ENCODE measurements at places on chromosomes 5 and 9.

GRCh38 chr5:164532235-164532900 lies 1026.9 kb downstream of the MAT2B start:
- no peak for DNase-seq

GRCh38 chr9:72749276-72749675 lies 203.6 kb downstream of the ALDH1A1 start:
- DNase-seq: no peak

DNA sequence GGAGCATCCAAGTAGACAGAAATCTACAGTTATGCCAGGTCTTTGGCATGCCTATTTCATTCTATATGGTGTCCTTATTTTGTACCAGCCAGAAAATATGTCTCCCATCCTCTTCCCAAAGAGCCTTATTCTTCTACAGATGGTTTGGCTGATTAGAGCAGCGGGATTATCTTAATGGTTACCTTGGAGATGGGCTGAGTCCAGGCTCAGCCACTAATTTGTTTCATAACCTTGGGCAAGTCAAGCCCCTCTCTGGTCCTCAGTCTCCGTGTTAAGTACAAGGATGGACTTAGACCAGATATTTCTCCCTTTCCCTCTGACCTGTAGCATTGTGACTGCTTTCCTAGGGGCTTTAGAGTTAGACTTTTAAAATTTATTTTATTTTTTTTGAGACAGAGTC lies 11.1 kb upstream of the GLE1 start:
- DNase-seq: no peak

DNA sequence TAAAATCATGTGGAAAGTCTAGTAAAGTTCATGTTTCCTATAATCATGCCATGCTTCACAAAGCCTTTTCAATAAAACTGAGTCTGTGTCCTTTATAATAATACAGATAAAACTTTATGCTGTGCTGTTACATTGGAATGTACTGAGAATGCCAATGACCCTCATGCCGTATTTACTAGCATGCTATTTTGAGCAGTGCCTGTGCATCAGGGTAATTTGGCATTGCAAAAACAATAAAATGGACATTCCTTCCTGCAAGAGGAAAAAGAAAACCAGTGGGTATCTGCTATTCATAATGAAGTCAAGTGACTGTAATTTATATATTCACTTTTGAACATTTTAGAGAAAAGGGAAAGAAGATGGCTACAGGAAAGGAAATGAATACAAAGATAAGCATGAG lies 159.0 kb downstream of the PBX3 start:
- no peak for DNase-seq

GRCh38 chr9:34956648-34957047 lies 1.4 kb upstream of the PHF24 start:
- DNase-seq: no peak
